COR-L47 (cell line): ENCODE measurements at places on chromosomes 5 and 9.

- no peak for DNase-seq
Observed at GRCh38 chr5:143196601-143197259, 206.8 kb downstream of the NR3C1 start.

GRCh38 chr5:88555674-88556073 lies 287.0 kb upstream of the TMEM161B start:
- no peak for DNase-seq

DNA sequence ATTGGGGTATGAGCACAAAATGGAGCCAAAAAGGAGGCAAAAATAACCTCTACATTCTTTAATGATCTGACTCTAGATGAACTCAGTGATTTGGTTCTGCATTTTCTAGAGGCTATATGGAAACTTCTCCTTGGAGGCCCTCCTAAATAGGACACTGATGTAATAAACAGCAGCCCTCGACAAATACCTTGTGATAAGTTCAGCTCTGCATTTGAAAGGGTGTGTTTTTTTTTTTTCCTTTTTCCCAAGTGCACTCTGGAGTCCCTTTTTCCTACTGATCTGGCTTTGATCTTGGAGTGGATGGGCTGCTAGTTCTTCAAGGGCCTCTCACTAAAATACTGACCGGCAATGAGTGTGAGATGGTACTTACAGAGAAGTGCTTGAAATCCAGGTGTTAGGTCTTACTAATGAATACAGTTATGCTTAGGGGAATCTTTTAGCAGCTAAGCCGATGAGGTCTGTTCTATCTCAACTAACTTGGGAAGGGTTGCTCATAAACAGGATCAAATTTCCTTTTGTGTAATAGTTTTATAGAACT lies 161.7 kb downstream of the MAST4 start:
- DNase-seq = no peak

DNA sequence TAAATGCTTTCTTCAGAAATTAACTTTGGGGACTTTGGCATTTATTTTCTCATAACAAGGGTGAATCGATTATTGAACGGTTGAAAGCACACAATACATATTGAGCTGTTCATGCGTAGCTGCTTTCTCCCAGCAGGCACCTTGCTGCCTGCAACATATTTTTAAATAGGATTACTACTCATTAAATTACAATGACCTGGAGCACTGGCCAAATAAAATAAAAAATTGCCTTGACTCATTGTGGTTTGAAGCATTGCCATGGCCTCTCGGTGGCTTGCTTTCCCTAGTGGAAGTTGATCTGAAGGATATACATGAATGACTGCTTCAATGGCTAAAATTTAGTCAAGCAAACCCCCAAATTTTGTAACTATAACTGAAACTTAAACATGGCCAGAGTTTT lies 181.6 kb upstream of the NUDT12 start:
- no peak for DNase-seq

GRCh38 chr5:162221910-162222309 lies 154.3 kb downstream of the GABRG2 start:
- DNase-seq = no peak

DNA sequence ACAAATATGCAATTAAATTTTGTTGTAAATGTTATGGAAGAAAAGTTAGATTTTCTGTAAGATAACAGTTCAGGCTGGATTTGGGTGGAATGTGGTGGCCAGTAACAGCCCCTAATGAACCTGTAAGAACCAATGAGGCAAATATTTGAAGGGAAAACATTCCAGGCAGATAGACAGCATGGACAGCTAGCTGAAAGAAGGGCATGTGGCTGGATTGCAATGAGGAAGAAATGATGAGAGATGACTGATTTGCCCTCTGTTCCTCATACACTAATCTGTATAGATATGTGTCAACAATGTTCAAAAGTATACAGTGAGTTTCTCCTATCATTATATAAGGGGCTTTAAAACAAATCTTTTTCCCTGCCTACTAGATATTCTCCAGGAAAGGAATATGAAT lies 58.8 kb downstream of the MAN2A1 start:
- DNase-seq = no peak

DNA sequence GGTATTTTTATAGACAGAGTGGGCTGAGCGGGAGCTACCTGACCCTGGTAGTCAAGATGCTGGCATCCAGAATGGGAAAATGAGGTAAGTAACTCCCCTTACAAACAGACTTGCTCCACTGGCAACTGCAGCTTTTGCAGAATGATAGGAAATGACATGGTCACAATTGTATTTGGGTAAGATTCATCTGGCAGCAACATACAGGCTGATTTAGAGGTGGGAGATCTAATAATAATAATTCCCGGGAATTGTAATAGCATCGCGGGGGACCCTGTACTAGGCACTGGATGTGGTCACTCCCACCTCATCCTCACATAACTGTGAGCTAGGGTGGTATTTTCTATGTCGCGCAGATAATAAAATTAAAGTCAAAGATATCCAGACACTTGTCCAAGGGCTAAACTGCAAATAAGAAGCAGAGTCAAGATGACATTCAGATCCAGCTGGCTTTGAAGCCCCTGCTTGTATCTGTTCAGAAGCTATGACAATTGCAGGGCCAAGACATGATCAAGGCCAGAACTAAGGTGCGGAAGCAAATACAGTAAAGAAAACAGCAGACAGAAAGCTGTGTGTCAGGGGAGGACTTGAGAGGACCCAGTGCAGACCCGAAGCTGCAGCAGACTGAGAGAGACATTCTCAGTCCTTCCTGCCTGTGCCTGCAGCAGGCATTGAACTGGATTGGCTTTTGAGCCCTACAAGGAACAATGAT lies 507.2 kb downstream of the BNC2 start:
- no peak for DNase-seq

GRCh38 chr9:119095072-119095471 lies 274.2 kb downstream of the BRINP1 start:
- no peak for DNase-seq

DNA sequence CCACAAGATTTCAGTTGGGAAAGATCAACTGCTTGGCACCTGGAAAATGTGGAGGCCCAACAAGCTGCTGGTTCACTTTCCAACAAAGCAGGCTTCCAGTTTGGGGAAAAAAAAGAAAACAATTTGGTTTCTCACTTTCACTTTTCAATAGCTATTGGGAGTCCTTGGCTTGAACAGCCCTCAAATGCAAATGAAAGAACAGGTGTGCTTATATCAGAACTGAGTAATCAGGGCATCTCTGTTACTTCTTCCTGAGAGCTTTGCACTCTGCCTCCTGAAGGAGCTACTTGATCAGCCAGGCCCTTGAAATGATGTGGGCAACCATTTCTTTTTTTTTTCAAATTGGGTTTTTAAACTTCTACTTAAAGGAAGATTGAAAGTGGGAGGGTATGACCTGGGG lies 73.5 kb downstream of the MFAP3 start:
- DNase-seq = no peak

GRCh38 chr9:78879324-78880100 lies 582.6 kb downstream of the PSAT1 start:
- no peak for DNase-seq

DNA sequence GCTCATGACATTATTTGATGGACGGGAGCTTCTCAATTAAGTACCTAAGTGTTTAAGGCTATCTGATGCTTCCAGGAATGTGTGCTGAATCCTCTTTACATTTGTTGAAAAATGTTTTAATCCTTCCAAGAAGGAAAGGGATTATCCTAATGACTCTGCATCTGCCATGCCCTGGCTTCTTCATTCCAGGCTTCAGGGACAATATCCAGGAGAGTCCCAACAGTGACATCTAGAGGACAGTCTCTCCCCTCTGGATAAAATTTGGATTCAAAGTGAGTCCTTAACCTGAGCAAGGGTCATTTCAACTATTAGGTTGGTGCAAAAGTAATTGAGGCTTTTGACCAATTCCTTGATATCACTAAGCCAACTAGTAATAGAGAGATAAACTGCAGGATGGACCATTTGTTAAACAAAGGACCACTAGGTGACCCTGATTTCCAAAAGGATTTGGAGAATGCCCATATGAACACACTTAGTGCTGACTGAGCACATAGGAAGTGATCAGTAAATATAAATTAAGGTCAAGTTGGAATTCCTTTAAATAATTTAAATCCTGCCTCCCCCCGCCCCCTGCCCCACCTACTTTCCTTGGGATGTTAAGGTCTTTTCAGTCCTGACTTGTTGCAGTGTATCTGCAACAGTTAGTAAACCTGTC lies 19.1 kb downstream of the TNFSF8 start:
- DNase-seq = peak; percentile 43

- no peak for DNase-seq
Observed at GRCh38 chr9:99056886-99057664, 47.8 kb upstream of the TGFBR1 start.

- no peak for DNase-seq
Observed at GRCh38 chr9:26891726-26892125, 876 bp downstream of the CAAP1 start.

- DNase-seq = peak; percentile 63
Observed at GRCh38 chr5:170617533-170618490, 114.0 kb downstream of the KCNIP1 start.

GRCh38 chr5:11683666-11684065 lies 220.6 kb downstream of the CTNND2 start:
- DNase-seq = no peak

- DNase-seq = no peak
Observed at GRCh38 chr5:120450910-120451309, 13.2 kb upstream of the PRR16 start.

DNA sequence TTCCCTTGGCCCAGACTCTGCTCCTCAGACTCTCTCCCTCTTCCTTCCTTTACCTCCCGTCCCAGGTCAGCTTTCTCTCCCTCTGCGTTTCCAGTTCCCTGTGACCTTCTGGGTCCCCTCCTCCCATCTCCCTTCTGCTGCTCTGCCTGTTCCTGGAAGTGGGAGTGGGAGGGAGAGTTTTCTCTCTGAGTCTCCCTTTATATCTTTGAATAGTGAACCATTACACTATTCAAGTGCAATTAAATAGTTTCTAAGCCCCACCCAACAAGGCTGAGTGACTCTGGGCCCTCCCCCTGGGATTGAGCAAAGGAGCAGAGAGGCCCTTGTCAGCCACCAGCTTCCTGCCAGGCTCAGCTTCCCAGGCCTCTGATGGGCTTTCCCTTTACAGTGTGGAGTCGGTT lies 34.8 kb downstream of the THBS4 start:
- DNase-seq = no peak

DNA sequence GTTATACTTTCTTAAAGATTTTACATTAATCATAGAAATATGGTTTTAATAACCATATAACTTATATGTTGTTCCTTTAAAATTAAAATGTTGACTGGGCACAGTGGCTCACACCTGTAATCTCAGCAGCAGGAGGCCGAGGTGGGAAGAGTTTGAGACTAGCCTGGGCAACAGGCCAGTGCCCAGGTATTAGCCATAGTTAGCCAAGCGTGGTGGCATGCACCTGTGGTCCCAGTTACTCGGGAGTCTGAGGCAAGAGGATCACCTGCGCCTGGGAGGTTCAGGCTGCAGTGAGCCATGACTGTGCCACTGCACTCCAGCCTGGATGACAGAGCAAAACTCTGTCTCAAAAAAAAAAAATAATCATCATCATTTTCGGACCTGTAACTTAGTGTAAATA lies 133.5 kb downstream of the DTWD2 start:
- DNase-seq = no peak

DNA sequence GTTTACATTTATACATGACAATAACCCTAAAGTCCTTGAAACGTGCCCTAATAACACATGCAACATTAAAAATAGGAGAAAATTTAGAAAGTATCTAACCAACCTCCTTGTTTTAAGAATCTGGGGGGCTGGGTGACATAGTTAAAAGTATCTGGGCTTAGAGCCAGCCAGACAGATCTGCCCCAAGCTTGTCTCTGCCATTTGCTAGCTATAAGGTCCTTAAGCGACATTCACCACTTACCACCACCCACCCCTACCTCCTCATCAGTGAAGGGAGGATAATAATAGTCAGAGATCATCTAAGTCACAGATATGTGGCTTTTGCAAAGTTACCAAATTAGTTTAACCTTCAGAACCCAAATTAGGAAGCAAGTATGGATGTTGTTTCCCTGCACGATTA lies 33.8 kb upstream of the CAST start:
- DNase-seq = no peak

DNA sequence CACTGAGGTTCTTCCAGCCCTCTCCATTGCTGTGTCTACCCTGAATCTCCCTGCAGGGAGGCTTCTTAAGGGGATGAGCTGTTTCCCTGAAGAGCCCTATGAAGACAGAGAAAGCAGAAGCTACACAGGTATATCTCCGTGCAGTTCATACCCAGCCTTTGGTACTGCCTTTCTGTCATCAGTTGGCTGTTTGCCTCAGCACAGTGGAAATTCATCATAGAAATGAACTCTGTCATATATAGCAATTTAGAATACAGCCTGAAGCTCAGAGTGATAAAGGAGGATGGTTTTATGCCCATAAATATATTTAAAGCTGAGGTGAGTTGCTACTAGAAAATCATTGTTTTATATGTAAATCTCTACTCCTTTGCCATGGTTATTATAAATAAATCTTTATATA lies 42.6 kb upstream of the KCNN2 start:
- DNase-seq = no peak

- DNase-seq = no peak
Observed at GRCh38 chr9:36603006-36603405, 30.3 kb downstream of the MELK start.

DNA sequence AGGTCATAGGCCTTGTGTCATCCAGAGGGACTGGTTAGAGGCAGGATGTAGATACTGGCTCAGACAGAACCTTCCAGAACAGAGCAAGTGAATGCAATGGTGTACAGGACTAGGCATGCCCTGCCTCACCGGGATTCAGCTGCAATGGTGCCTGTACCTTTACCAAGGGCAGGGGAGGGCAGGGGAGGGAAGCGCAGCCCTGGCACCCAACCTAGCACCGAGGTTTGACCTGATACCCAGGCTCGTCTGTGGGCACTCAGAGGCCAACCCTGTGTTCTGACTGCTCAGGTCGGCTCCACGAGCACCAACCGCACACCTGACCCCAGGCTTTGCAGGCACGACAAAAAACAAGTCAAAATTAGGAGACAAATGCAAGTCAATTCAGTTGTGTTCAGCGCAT lies 47.3 kb upstream of the GFPT2 start:
- no peak for DNase-seq

DNA sequence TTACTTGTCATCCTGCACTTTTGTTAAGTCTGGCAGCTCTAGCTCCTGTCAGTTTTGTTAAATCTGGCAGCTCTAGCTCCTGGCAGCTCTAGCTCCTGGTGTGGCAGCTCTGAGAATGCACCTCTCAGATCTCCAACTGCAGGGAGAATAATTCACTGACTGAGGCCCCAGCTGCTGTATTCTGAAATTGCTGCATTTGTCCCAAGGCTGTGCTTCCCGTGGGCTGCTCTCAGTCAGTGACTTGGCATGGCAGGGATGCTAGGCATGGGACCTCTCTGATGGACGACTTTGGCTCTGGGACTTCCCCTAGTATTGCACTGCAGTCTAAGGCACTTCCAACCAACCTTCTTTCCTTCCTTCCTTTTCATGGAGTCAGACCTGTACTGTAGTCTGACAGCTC lies 475.7 kb downstream of the CCDC171 start:
- DNase-seq = no peak

- no peak for DNase-seq
Observed at GRCh38 chr5:173517648-173518047, 98.8 kb downstream of the BOD1 start.

DNA sequence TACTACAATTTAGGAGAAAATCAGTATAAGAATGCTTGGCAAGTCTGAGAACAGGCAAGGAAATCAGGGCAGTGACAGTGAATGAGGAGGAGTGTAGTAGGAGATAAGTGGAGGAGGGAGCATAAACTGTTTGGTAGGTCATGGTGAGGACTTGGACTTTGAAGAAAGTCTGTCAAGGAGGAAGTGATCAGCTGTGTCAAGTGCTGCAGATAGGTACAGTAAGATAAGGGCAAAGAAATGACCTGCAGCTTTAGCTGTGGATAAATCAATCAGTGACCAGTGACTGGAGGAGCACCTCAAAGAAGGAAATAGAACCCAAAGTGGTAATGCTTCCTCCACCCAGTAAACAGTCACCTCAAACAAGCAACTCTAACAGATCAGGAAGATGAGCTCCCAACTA lies 106.3 kb downstream of the RAPGEF6 start:
- DNase-seq = no peak
